BJ (cell line): ENCODE measurements at places on chromosomes 5 and 9.

- DNase-seq = no peak
Observed at GRCh38 chr5:76209297-76209696, 126.1 kb downstream of the SV2C start.

DNA sequence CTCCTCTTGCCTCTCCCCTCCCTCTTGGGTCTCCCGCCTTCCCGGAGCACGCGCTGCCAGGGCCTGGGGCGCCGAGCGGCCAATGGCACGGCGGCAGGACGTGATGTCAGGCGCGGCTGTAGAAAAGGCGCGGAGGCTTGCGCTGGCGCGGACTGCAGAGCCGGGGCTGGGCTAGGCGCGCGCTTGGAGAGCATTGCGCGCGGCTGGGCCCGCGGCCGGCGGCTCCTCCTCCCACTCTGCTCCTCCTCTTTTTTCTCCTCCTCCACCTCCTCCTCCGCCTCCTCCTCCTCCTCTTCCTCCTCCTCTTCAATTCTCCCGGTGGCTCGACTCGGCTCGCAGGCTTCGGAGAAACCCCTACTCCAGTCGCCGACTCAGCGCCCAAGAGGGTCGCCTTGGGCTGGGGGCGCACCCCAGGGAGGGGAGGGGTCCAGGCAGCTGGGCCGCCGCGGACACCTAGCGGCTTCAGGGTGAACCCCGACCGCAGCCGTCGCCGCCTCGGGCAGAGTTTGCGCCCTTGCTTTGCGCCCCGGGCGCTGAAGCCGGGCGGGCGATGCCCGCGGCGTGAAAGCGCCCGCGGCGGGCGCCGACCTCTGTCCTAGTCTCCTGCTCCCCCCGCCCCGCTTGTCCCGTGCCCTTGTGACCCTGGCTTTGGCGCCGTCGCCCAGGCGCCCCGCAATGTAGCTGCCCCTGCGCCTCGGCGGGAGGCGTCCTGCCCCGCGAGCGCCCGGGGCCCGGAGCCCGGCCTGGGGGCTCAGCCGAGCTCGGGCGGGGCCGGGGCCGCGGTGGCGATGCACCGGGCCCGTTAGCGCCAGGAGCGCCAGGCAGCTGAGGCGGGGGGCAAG, at the start of gene LHX2:
TSS of gene LHX2 (plus strand) at position 309 of the 842 bp plus-strand sequence. CDS start 581 bp downstream, outside the sequence.
- DNase-seq = peak; percentile 16

DNA sequence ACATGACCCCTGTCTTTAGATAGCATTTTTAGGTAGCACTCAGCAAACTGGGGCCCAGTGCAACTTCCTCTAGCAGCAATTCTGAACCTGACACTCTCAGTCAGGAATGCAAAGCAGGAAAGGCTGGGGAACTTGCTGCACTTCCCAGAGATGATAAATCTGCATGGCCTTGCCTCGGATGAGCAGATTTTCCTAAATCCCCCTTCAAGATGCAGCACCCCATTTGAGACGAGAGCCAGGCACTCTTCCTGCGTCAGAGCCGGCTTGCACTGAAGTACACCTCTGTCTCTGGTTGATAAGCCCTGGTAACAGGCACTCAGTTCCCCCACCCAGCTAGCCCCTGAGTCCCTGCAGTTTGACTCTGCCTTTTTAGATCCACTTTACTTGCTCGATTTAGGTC, 296.7 kb upstream of the PANK3 start:
- no peak for DNase-seq

DNA sequence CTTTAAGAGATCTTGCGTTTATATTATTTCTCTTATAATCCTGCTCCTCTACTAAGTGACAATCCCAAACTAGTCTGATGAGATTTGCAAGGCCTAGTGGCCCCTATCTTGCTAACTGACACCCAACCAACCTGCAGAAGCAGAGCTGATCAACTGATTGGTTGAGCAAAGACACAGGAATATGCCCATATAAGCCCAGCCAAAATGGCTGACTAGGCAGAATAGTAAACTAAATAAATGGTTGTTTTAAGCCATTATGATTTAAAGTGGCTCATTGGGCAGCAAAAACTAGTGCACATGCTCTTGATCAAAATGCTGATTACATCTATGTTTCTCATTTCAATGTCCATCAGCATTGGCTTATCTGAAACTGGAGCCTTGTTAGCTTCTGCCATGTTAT, 238.0 kb upstream of the PDE4D start:
- no peak for DNase-seq

- DNase-seq = no peak
Observed at GRCh38 chr5:179767496-179768100, 26.2 kb upstream of the LTC4S start.

DNA sequence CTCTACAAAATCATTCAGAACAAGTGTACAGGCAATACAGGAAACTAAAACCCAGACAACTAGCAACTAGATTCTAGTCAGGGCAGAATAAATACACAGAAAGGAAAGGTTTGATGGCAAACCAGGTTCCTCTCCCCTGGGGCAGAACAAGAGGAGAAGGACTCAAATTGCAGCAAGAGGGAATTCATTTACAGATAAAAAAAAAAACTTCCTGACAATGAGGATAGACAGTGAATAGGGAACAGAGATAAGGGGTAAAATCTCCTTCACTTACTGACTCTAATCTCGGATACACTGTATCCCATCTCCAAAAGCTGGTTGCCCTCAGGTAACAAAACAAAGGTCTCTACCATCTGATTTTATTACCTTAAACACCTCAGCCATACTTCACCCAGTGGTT, 244.0 kb downstream of the SEC61B start:
- no peak for DNase-seq

DNA sequence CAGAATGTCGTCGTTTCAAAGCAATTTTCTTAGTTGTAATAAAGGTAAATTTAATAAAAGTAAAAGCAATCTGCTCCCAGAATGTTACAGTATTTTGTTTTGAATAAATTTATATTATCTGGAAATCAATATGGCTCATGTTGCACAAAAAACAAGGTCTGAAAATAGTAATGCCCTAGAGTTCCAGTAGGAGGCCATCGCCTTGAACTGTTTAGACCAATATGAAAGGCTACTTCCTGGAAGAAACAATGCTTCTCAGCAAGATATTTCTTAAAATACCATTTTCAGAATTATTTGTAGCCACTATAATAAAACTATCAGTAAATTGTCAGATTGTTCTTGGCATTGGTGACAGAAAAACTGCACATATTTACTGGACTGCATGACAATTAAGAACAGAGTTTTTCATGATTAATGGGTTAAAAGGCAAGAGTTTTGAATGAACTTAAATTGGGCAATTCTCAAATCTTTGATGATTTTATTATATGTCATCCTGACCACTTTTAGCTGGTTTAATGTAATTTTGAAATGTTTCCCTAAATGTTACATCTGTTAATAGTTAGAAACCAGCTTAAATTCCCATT, 153.2 kb downstream of the COMMD10 start:
- DNase-seq = peak; percentile 14
